ENCODE measurements at places on chromosomes 1 and 21.

GRCh38 chr1:198878566-198878965 is 239.7 kb downstream of the PTPRC start:
- no peak for DNase-seq

DNA sequence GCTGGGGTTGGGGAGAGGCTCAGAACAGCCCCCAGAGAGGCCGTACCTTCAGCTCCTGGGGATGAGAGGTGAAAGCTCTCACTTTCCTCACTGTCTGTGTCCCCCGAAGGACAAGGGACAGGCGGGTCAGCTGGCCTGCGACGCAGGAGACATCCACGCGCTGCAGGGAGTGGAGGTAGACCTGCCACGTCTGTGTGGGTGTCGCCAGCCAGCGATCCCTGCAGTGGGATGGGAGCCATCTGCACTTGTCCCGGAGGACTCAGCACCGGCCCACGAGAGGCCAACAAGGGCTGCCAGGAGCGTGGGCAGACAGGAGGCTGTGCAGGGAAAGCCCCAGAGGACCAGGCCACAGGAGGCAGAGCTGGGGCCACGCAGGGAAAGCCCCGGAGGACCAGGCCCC is 127.2 kb downstream of the NPHP4 start:
- no peak for DNase-seq

GRCh38 chr1:214143006-214143992 is 137.7 kb upstream of the SMYD2 start:
- DNase-seq = no peak

DNA sequence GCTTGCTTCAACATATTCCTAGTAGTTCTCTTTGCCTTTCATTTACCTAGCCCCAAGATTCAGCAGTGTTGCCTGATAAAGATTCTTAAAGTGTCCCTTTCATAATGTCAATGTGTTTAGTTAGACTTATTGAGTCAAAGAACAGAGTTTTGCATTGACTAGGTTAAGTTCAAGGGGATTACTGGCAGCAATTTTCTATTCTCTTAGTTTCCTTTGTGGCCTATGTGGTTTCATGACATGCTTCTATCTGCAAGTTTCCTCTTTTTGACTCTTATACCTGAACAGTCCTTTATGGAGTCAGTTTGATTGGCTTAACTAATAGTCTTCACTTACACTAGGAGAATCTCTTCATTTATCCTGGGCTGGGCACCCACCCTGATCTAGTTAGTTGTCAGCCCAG is 151.3 kb downstream of the ADGRL4 start:
- DNase-seq = no peak

- DNase-seq = no peak
Measured at GRCh38 chr1:184429335-184429734, 42.5 kb downstream of the C1orf21 start.

All from stimulated activated CD8-positive, alpha-beta memory T cell treated with anti-CD3 and anti-CD28 coated beads, Interleukin-4, amount 100 ng/mL, for 1 hour (primary cell).